ENCODE measurements at places on chromosomes 5 and 9.

GRCh38 chr5:150311015-150311692 lies 8.4 kb upstream of the ARSI start:
- no peak for DNase-seq

DNA sequence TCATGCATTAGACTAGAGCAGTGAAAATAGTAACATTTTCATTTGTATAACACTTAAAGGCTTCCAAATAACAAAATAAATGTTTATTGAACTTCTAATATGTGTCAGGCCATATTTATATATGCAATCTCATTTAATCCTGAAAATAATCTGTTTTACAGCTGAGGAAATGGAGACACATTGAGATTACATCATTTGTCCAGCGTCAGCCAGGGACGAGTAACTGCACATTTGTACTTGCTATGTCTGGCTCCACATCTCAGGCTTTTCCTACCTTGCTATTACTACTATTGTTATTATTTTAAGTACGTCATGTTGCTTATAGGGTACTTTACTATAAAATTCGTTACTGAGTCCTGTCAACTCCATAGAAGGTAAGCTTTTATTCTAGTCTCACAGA lies 3.8 kb upstream of the C9 start:
- DNase-seq = no peak

- DNase-seq = no peak
Observed at GRCh38 chr9:130143279-130143893, 28.8 kb upstream of the NCS1 start.

- no peak for DNase-seq
Observed at GRCh38 chr5:178590924-178591423, 781 bp upstream of the COL23A1 start.

GRCh38 chr9:118163751-118164150 lies 459.5 kb downstream of the TLR4 start:
- no peak for DNase-seq

- DNase-seq = no peak
Observed at GRCh38 chr5:98510143-98510985, 263.1 kb upstream of the RGMB start.

- DNase-seq = no peak
Observed at GRCh38 chr5:178778919-178779318, 48.5 kb upstream of the ZNF354A start.

DNA sequence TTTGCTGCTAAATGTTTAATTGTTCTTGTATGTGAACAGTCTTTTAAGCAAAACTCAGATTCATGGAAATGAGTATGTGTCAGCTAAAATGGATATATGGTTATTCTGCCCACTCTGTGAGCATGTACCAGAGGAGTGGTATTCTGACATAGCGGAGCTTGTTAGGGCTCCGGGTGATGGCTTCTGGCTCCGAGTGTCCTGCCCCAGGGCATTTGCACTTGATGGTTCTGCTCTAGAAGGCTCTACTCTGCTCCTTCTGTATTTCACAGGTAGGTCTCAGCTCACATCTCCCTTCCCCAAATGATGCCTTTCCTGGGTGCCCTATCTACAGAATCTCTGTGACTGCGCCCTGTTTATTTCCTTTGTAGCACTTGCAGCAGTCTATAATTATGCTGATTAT lies 113.3 kb downstream of the ARHGAP26 start:
- DNase-seq = no peak

GRCh38 chr5:1523793-1524480 lies at the start of gene LPCAT1:
TSS of gene LPCAT1 (minus strand) at chr5:1523960. CDS start at chr5:1523844, 116 bp downstream.
- DNase-seq = no peak

DNA sequence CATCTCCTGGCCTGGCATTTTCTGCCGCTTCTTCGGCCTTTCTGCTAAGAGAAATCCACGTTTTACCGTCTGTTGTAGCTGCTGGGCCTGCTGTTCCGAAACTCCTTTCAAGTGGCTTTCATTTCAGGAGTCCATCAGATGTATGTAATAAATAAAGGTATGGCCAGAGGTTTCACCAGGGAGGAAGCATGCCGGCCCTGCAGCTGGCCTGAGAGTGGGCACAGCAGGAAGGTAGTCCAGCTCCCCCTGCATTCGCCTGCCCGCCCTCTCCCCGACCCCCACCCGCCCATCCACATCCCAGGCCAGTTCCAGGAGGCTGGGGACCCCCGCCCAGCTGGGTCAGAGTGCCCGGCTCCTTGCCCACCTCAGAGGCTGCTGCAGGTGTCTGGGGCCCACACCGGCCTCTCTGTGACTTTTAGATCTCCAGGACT lies 46.4 kb upstream of the EXOC3 start:
- DNase-seq = no peak

DNA sequence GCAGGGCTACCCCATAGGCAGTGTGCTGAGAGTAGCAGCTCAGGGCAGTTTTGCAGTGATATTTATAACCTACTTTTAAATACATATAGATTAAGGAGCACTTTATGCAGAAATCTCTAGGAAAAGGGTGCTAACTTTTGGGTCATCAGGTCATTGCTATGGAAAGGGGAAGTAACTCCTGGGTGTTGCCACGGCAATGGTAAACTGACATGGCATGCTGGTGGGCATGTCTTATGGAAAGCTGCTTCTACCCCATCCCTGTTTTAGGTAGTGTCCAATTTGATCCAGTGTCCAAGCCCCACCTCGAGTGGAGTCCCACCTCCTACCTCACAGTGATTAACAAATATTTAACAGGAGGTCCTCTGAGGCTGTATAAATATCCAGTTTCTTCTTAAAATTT lies 56.8 kb upstream of the XPA start:
- DNase-seq = no peak

DNA sequence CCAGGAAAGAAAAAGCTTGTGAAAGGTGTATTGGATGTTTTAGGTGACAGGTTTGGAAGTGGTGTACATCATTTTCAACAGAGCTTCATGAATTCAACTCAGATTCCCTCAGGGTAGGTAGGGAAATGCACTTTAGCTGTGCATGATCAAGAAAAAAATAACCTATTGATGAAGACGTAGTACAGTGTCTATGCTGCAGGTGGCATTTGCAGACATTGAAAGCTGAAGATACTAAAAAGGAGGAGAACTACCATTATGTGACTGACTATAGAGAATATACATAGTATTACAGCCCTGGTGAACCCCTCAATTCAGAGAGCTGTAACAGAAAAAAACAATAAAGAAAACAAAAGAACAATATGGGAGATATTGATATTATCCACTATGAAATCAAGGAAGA lies 2344.7 kb upstream of the ACO1 start:
- no peak for DNase-seq

GRCh38 chr5:35101016-35101415 lies 53.3 kb upstream of the AGXT2 start:
- DNase-seq = no peak

GRCh38 chr5:72633649-72634048 lies 126.4 kb upstream of the ZNF366 start:
- DNase-seq = no peak

- DNase-seq = no peak
Observed at GRCh38 chr5:117833691-117834090, 1154.7 kb downstream of the DTWD2 start.

DNA sequence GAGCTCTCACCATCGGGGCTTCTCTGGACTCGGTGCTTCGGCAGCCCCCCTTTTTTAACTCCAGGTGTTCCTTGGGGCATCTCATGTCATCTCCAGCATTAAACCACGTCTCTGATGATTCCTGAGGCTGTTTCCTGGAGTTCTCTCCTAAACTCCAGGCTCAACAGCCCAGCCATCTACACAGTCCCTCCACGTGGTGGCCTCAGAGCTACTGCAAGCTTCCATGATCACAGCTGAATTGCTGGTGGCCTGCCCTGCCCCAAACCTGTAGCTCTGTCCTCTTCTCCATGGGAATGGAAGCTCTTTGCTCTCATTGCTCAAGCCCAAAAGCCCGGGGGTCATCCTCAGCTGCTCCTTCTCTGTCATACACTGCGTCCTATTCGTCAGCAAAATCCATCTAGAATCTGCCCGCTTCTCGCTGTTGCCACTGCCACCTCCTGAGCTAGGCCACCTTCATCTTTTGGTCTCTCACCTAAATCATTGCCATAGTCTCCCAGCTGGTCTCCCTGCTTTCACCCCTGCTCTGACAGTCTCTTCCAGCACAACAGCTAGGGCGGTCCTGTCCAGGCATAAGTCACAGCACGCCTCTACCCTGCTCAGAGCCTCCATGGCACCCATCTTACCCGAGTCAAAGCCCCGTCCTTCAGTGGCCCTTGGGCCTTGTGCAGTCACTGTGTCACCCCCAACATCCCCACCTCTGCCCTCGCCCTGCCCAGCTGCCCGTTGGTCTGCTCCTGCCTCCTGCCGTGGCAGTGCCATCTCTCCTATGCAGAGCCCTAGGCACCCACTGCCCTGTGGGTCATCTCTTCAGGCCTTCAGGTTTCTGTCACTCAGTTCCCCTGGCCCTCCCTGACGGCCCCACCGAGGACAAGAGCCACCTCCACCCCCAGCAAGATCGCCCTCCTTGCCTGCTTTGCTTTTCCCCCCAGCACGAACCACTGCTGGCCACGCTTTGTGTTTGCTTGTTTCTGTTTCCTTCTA lies 6.4 kb downstream of the B4GALT7 start:
- DNase-seq = no peak

GRCh38 chr5:143053780-143054179 lies 283.6 kb downstream of the ARHGAP26 start:
- no peak for DNase-seq

DNA sequence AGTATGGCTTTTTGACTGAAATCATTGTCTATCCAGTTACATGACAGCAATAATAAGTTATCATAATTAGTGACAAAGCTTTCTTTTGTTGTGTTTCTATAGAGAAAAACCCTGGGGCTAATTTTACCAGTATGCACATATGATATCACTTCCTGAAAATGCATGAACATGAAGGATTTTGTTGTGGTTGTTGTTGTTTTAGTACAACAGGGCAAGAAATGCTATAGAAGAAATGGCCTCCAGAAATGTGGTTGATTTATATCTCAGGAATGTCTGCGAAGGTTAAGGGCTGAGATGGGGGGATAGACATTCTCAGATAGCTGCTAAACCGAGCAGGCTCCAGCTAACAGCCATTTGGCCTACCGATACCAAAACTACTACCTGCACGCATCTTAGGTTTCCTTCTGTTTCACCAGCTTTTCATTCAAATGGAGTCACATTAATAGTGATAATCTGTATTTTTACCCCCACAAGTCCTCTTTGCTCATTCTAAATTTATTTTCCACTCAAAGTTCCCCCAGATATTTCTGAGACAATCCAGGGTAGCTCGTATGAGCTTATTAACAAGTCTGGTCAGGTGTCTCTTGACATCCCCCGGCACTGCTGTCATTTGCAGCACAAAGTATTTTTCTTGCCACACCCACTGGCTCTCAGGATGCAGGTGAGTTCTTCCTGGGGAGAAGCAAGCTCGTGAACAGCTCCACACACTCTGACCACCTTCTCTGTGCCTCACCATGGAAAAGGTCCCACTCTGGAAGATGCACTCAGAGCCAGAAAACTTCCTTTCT lies 232.4 kb upstream of the GAS1 start:
- no peak for DNase-seq

GRCh38 chr9:78103971-78104433 lies 72.4 kb upstream of the GNAQ start:
- DNase-seq = no peak

DNA sequence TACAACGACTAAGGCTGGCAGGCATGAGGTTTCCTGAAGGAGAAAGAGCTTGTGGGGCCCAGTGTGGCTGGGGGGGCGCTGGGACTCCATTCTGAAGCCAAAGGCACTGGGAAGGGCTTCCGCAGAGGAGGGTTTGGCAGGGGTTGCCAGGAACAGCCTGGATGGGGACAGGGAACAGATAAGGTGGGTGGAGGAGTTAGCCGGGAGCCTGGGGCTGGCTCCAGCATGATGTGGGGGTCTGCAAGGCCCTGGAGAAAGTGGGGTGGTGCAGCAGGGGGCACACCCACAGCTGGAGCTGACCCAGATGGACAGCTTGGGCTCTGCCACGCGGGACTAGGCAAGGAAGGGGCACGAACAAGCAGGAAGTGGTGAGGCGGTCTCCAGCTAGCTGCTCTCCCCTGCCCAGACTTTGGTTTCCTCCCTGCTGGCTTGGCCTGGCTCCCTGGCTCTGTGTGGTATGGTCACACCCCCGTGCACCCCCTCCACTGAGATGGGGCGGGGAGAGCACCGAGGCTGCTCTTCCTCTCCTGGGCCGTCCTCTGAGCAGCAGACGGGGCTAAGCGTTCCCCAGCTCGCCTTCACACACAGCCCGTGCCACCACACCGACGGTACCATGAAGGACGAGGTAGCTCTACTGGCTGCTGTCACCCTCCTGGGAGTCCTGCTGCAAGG lies at the start of gene LTC4S:
LTC4S (plus strand) TSS at position 519 of the 672 bp plus-strand sequence; CDS start at position 614, 95 bp downstream.
- DNase-seq = no peak

DNA sequence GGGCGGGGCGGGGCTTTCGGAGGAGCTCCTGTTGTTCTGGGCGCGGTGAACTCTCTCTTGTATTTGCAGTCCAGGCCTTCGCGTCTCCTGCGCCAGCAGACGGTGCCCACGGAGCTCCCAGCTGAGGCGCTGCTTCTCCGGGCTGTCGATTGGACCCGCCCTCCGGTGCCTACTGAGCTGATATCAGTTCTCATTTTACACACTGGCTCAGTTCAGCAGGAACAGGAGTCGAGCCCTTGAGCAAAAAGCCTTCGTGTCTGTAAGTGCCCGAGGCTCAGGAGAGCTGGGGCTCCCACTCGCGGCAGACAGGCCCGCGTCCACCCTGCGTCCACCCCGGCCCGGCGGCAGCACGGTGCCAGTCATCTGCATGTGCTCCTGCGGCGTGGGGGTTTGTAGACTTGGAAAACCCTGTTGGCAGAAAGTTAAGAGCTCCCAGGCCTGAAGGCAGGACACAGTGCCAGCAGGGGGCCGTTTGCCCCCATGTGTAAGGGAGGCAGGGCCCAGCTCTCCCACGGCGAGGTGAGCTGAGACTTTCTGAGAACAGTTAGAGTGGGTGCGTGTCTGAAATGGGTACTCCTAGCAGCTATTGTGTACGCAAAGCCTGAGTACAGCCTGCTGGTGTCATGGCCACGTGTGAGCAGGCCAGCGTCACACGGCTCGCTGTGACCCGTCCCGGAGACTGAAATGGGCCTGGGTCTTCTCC lies 231.5 kb downstream of the FANCC start:
- no peak for DNase-seq

GRCh38 chr9:15882328-15882727 lies 329.5 kb downstream of the CCDC171 start:
- no peak for DNase-seq

DNA sequence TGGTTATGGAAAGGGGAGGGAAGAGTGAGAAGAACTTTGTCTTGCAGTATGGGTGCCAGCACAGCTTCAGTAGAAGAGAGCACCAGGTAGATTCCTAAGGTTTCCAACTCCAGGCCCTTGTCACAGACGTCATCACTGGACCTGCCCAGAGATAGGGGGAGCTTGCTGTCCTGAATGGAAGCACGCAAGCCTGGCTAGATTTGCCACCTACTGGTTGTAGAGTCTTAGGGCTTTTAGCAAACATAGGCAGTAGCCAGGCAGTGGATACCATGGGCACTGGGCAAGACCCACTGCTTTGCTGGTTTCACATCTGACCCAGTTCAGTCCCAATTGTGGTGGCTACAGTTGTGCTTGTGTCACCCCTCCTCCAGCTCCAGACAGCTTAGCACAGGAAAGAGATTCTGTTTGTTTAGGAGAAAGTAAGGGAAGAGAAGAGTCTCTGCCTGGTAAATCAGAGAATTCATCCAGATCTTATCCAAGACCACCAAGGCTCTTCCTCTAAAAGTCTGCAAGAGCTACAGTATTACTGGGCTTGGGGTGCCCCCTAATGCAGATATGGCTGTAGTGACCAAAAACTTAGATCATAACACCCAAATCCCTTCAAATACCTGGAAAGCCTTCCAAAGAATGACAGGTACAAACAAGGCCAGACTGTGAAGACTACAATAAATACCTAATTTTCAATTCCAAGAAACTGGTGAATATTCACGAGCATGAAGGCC lies 158.9 kb downstream of the HINT1 start:
- no peak for DNase-seq

All from cortex of kidney (tissue), 1 donor.